ENCODE measurements at places on chromosomes 4 and X.

DNA sequence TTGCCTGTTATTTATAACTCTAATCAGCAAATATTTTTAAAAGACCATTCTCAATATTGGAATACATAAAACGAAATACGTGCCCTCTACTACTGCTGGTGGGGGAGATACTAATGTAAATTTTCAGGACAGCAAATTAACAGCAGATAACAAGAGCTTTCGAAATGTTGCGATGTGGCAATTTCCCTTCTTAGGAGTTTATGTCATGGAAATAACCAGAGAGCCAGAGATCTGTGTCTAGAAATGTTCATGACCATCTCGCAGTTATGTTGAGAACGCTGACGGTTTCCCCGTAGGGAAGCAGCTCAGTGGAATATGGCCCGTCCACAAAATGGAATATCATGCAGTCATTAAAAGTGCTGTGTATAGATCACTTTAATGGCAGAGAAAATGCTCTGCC lies 238.4 kb upstream of the PSAPL1 start:
- no peak for DNase-seq

GRCh38 chr4:187665086-187665485 lies 330.5 kb upstream of the ZFP42 start:
- no peak for DNase-seq

DNA sequence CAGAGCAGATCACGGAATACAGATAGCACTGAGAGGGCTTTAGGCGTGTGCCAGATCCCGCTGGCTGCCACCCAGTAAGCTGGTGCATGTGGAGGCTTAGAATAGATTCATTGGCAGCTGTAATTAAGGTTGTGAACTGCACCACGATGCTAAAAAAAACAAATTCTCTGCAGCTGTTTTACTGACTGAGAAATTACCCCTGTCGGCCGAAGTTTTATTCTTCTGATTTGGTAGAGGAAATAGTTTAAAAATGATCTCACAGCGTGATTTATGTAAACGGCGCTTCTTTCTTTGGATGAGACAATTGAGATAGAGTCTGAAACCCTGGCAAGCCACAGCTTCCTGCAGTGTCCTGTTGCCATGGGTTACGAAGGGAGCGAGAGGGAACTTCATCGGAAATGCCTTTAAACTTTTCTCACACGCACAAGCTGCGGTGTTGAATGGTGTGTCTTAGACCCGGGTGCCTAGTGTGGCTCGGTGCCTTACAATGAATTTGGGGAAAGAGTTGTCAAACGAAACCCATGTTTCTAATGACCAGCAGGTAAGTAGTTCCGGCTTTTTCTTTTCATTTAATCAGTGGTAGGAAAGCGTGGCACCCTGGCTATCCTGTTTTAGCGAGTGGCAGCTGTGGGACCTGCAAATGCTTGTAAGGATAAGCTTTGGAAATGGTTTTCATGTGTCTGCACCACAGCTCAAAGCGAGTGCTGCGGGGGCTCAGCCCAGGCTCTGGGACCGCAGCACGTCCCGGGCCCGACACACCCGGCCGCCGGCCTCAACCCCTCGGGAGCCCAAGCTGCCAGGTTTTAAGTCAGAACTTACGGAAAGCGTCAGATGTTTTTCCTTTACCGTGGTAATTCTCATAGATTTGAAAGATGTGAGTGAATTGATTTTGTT lies 71.7 kb upstream of the HGFAC start:
- DNase-seq: no peak

DNA sequence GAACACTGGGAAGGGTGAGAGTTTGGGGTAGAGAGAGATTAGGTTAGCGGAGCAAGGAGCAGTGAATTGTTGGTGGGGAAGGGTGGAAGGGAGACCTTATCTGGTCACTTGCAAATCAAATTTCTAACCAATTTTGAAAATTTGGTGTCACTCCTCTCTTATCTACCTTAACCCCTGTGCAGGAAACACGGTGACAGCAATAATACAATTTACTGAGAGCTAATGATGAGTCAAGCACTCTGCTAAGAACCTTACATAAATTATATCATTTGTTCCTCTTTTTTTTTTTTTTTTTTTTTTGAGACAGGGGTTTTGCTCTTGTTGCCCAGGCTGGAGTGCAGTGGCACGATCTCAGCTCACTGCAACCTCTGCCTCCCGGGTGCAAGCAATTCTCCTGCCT lies 116.4 kb downstream of the C4orf51 start:
- DNase-seq: no peak

DNA sequence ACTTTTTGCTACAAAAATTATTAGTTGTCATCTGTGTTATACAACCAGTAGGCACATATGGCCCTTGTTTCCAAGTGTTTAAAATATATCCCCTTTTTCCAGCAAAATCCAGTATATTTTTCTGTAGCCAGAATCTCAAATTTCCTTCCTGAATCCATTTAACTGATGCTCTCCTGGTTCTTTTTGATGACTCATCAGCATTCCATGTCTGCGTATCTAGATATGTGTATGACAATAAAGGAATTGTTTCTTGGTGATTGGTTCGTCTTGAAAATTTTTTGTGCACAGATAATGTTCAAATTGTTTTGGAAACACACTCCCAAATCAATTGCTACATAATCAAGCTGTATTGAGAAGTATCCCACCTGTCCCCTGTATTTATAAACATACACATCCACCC lies 98.3 kb downstream of the ITM2A start:
- no peak for DNase-seq

DNA sequence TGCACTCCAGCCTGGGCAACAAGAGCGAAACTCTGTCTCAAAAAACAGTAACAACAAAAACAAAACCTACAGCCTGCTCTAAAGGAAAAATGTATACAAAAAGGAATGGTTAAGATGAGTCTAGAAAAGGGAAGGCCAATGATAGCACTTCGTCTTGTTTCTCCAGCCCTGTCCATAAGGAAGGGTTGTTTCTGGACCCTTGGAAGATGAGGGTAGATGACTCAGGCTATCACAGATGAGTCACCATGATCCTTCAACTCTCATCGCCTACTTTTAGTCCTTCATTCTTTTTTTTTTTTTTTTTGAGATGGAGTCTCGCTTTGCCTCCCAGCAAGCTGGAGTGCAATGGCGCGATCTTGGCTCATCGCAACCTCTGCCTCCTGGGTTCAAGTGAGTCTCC lies 8.8 kb downstream of the PLA2G12A start:
- no peak for DNase-seq

Measured in effector memory CD8-positive, alpha-beta T cell (primary cell).